ENCODE measurements at places on chromosomes 3 and 15.

- no peak for DNase-seq
Observed at GRCh38 chr3:128707928-128708494, 18.0 kb upstream of the RAB7A start.

DNA sequence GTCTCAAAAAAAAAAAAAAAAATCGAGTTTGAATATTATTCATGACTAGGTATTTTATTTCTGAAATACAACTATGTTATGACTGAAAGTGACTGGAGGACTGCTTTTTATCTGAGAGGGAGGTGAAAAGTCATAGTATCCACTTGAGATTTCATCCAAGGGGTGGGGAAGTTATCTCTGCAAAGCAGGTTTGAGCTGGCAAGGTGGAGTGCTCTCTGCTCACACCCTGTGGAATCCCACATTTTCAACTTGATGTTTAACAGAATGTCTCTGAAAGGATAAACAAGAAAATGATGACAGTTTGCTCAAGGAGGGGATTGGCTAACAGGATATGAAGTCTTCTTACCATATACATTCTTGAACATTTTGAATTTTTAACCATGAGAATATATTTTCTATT, 27.3 kb upstream of the SEC62 start:
- no peak for DNase-seq

GRCh38 chr3:53231532-53232511, 24.0 kb downstream of the TKT start:
- DNase-seq = no peak

DNA sequence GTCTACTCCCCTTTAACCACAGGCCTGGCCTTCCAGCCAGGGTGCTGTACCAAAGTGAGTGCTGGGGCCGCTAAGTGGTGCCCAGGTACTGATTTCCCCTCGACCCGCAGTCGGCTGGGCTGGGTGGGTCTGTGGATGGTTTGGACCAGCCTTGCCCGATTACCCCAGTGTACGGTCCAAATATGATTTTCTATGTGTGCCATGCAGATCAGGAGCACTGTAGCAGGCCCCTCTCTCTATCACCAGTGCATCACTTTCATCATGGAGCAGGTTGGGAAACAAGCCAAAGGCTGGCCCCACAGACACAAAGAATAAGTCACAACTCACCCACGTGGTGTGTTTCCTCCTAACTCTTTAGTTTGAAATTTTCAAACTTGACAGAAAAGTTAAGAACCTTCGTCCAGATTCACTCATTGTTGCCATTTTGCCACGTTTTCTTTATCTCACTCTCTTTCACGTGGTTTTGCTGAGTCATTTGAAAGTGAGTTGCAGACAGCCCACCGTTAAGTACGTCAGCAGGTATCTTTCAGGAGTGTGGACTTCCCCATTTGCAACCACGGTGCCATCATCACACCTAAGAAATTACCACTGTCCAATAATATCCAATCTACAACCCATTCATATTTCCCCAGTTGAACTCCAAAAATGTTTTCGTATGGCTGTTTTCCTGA, 37.0 kb downstream of the ZNF710 start:
- no peak for DNase-seq

DNA sequence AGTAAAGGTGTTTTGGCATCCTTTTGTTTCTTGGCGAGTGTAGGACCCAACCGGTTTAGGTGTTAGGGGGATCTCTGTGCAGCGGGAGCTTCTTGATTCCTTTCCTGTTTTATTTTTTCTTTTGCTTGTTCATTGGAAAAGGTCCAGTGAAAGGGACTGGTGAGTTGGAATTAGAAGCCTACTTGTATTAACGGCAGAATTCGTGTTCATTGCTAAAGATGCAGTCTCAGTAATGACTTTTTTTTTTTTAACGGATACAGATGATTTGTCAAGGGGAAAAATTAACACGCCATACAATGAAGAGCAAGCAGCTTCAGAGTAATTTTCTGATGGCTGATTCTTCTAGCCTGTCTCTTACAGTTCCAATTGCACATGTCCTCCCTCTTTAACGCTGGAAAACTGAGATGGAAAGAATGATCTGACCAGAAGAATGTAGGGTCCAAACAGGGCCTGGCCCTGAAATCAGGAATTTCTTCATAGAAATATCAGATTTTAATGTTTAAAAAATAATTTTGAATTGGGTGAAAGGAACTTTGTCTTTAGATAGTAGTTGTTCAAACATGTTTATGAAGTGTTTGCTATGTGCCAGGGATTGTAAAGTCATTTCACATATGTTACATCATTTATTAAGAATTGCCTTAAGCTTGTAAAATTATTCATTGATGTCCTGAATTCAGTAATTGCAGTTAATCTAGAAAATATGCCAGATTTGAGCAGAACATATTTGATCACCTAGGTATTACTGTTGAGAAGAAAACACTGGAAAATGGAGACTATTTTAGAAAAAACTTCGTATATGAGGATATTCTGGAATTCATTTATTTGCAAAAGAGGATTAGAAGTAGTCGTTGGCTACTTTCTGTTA, 1.4 kb downstream of the MAPK6 start:
- no peak for DNase-seq

DNA sequence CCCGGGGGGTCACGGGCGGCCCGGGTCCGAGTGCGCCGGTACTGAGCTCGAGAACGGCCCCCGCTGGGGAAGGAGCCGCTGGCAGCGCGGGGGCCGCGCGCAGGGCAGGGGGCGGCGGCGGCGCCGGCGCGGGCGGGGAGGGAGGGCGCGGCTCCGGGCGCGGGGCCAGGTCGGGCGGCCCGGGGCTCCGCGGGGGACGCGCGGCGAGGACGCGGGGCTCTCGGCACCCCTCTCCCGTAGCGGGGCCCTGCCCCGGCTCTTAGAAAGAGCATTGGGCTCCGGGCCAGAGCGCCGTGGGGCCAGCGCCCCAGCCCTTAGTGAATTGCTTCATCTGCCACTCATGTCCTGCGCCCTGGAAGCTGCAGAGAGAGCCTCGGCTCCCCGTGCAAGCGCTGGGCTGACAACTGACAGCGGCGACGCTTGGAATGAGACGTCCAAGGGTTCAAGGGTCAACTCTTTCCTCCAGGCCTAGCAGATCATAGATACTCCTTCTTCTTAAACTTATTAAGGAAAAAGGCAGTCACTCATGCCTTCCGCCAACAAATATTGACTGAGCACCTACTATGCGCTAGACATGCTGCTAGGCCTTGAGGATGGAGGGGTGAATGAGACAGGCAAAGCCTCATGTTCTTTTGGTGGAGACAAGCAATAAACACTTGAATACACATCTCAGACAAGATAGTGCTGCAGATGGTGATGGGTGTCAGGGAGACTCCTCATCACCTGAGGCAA, 140.8 kb downstream of the SMAD6 start:
- DNase-seq = no peak

GRCh38 chr3:46736006-46736872, 18.6 kb upstream of the PRSS50 start:
- no peak for DNase-seq

- DNase-seq = no peak
Observed at GRCh38 chr3:119555309-119555735, 4.1 kb downstream of the CD80 start.

- DNase-seq = no peak
Observed at GRCh38 chr3:87218560-87218959, 8.5 kb upstream of the CHMP2B start.

- DNase-seq = no peak
Observed at GRCh38 chr3:38560284-38560683, 64.1 kb downstream of the EXOG start.

DNA sequence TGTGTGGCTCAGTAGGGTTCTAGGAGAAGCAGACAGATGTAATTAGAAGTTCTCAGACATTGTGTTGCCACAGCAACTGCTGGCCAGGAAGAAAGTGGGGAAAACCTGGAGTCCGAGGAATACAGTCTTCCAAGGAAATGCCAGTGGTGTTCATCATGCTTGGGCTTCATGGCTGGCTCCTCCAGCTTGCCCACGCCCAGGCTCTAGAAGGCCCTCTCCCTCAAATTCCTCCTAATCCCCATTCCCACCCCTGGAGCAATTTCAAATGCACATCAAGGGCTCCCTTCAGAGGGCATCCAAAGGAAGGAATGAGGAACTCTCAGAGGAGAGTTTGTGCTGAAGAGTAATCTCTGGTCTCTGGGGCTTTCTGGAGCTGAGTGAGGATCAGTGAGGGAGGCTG, 21.9 kb downstream of the FSTL1 start:
- DNase-seq = no peak

DNA sequence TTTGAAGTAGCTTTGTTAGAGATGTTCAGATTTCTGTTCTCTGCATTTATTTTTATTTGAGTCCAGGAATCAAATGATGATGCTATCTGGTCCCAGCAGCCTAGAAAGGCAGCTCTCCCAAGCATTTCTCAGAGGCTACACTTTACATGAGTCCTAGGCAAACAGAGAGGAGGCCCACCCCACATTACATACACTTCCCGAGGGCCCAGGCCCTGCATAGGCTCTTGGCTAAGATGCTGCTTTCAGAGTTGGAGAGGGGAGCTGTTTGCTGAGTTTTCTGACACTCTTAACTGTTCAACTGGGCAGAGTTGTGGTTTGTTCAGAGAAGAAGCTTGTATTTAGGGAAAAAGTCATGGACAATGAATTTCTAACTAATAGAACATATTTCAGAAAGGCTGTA, 117.9 kb upstream of the RGMA start:
- no peak for DNase-seq

DNA sequence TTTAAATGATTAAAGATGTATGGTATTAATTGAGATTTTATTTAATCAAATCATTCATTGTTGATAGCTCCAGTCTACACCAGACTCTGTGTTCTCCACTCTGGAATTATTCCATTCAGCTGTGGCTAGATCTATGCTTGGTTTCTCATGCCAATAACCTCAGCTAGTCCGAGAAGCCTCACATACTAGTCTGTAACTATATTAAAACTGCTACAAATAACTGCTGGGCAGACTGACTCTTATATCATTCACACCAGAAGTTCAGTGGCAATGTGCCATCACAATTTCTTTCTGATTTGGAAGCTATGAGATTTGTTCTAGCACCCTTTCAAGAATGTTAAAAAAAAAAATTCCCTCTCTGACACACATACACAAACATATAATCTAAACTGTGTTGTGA, 947.3 kb downstream of the ROBO1 start:
- no peak for DNase-seq

DNA sequence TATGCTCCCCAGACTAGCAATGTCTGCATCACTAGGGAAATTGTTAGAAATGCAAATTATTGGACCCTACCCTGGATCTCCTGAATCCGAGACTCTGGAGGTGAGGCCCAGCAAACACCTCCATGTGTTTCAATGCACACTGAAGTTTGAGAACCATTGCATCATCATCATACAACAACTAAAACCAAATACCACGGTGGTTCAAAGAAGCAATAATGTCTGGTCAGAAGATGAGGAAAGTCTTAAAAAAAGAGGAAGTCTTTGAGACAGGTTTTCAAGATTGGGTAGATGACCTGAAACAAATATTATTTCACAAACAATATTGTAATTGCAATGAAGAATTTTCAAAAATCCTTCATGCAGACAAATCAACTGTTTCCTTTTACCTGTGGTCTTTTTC, 60.3 kb upstream of the TRA2B start:
- DNase-seq = no peak

- no peak for DNase-seq
Observed at GRCh38 chr3:64627042-64627441, 60.8 kb downstream of the ADAMTS9 start.

- no peak for DNase-seq
Observed at GRCh38 chr3:141498598-141499223, 11.9 kb downstream of the RASA2 start.

DNA sequence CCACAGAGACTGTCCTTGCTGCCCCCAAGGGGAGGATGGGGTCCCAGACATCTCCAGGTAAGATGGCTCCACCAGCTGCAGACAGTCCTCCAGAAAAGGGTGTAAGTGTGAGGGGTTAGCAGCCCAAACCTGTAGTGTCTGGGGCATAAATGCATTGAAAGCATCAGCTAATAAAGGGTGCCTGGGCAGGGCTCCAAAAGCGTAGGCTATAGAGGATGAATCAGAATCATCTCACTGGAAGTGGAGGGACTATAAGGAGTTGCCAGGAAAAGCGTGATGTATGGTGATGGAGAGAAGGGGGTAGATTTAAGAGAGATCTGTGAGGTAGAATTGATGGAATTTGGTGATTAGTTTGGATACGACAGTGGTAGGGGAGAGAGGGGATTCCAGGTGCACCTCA, 79.9 kb upstream of the ONECUT1 start:
- no peak for DNase-seq

GRCh38 chr15:83396101-83396500, 51.0 kb upstream of the SH3GL3 start:
- no peak for DNase-seq

GRCh38 chr3:136432685-136433084, 182.5 kb downstream of the PCCB start:
- DNase-seq = no peak

DNA sequence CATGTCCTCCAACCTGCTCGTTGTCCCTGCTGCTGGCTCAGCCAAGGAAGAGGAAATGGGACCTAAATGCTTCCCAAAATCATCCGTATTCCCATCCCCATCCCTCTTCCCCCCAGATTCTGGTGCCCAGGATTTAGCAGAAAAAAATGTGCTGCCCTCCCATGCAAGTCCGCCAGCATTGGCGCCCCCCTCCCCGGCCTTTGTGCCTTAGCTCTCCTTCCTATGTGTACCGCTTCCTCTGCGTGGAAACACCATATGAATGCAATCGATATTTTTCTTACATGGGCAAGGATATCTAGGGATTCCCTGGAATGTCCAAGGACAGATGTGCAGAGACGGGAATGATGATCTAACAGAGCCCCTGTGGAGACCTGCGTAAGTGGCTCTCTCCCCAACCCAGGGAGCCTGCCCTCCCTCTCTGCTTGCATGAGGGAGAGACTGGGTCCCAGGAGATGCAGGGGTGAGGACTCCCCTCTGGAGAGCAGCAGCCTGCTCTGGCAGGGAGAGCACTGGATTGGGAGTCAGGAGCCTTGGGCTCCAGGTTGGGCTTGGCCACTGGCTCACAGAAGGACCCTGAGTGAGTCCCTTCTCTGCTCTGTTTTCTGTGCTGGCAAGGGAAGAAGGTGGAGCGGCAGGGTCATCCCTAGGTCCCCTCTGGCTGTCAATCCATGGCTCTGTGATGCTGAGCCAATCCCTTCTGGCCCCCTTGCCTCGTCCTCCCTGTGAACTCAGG, 227.2 kb downstream of the XXYLT1 start:
- DNase-seq = no peak

- DNase-seq = no peak
Observed at GRCh38 chr3:188649521-188649920, 495.6 kb downstream of the LPP start.

GRCh38 chr3:52453496-52454249, at the start of gene TNNC1:
Gene TNNC1 (minus strand): TSS chr3:52454041. CDS start chr3:52454015, 26 bp downstream.
- DNase-seq = no peak

DNA sequence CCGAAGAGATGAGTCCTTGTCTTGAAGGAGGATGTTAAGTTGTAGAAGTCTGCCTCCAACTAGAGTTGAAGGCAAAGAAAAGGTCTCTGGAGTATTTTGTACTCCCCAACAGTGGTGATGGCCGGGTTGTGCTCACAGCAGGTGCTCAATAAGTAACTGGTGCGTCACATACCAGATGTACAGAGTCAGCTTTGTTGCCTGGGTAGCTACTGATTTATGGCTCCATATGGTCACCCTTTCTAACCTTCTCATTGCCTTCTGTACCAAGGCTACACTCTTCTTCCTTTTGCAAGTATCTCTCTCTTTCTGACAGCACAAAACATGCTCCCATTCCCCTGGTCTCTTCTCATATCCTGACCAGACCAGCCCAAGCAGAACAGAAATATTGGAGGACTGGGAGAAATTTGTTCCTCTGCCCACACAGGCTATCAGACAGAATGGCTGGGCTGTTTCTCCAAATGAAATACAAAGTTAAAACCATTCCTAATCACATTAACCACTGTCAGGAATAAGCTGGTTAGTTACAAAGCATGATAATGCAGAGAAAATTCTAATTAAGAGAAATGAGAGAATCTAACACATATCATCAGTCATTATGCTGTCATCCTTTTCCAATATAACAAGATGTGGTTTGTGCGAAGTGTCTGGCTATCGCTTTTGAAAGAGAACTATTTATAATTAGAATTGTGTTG, 150.1 kb upstream of the LRRN1 start:
- DNase-seq = no peak
